GM12878 (cell line): ENCODE measurements at places on chromosomes 3 and 15.

GRCh38 chr15:70133781-70134421 lies 36.2 kb upstream of the TLE3 start:
- no peaks in the 10 kb centered on the region for H3K36me3 ChIP-seq
- DNase-seq: no peak
- no peak overlapping the region for H3K27ac ChIP-seq
- H3K27me3 ChIP-seq: no peaks in the 10 kb centered on the region
- H3K4me1 ChIP-seq: no peaks in the 10 kb centered on the region

DNA sequence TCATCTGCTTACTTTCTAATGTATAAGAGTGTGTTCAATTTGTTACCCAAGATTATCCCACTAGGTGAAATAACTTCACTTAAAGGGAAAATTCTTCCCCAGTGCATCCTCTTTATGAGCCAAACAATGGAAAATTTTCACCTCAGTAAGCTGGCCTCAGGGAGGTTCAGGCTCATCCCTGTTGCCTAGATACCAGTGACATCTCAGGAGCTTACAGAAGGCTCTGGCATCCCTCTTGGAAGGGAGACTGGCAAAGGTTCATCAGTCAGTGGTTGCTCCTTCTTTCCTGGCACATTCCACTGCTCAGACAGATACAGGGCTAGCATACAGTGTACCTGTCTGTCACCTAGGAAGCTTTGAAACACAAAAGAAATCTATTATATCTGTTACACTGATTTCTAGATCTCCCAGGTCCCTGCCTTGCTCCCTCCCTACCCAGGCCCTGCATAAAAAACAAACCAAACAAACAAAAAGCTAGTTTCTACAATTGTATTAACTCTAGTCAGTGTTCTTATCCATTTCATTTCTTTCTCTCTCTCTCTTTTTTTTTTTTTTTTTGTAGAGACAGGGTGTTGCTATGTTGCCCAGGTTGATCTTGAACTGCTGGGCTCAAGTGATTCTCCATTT lies 1.7 kb downstream of the IP6K2 start:
- peaks cover 16% of the 10 kb centered on the region; the same call in 1 of the 2 replicates for H3K36me3 ChIP-seq
- DNase-seq: no peak

DNA sequence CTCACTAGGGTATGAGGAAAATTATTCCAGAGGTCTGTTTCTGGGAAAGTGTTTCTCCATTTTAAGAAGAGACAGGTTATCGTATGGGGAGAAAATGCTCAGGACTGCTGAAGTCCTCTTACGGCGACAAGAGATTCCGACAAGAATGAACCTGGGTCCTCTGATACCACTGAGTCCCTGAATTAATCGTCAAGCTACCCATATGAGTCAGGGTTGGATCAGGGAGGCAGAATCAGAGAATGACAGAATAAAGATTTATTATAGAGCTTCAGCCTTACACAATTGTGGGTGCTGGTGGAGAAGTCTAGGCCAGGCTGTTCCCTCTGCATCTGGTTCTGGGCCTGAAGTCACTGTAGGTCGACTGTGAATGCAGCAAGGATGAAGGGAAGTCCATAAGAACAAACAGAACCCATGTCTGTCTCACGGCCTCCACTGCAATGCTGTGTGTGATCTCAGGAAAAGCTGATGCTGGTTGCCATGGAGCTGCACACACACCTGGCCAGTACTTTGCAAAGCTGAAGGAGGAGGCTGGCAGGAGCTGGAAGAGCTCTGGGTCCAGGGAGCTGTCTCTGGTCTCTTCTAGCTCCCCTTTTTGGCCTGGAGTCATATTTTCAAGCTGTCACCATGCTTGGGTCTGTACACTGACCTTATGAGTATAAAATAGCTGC lies 83.9 kb downstream of the HHLA2 start:
- H3K27ac ChIP-seq: no peak overlapping the region
- H3K36me3 ChIP-seq: no peaks in the 10 kb centered on the region
- no peak overlapping the region for H3K4me3 ChIP-seq
- H3K27me3 ChIP-seq: no peaks in the 10 kb centered on the region
- H3K4me1 ChIP-seq: no peaks in the 10 kb centered on the region

DNA sequence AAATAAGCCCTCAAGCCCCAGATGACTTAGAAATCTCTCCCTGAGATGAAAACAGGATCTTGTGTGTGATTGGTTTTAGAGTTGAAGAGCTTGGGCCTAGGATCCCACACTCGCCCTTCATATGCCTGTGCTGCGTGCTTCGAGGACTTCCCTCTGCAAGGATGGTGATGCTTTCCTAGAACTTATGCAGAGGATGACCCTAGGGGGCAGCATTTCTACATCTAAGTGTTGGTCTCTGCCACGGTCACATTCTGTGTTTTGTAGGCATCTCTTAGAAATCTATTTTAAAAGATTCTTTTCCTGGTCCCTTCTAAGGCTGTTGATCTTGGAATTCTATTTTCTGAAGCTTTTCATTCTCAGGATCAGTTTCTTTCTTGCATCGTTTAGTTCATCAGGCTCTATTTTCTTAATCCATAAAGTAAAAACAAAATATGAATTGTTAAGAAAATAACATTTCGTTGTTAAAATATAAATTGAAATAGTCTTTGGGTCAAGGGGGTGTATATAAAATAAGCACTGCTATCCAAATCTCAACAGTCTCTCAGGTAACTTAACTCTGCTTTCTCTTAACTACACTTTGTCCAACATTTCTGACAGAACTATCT lies 45.7 kb downstream of the WDR76 start:
- no peaks in the 10 kb centered on the region for H3K4me1 ChIP-seq
- DNase-seq: peak; percentile 4
- H3K27me3 ChIP-seq: no peaks in the 10 kb centered on the region
- H3K27ac ChIP-seq: no peak overlapping the region

- DNase-seq: no peak
- no peak overlapping the region for H3K4me3 ChIP-seq
- H3K4me1 ChIP-seq: no peaks in the 10 kb centered on the region
- H3K27me3 ChIP-seq: no peaks in the 10 kb centered on the region
- H3K36me3 ChIP-seq: no peaks in the 10 kb centered on the region
These were observed 333.0 kb downstream of the ZNF385D start for GRCh38 chr3:21417991-21418390.

GRCh38 chr15:63938486-63939061 lies 104.8 kb upstream of the HERC1 start:
- DNase-seq: no peak
- no peak overlapping the region for H3K4me3 ChIP-seq
- no peaks in the 10 kb centered on the region for H3K27me3 ChIP-seq
- H3K4me1 ChIP-seq: peaks cover 19% of the 10 kb centered on the region

GRCh38 chr3:187902936-187903335 lies 157.7 kb upstream of the BCL6 start:
- no peak for DNase-seq
- no peak overlapping the region for H3K4me3 ChIP-seq
- H3K27me3 ChIP-seq: peaks cover 4% of the 10 kb centered on the region
- H3K36me3 ChIP-seq: no peaks in the 10 kb centered on the region
- no peak overlapping the region for H3K27ac ChIP-seq

- no peak for DNase-seq
- no peaks in the 10 kb centered on the region for H3K4me1 ChIP-seq
- H3K36me3 ChIP-seq: no peaks in the 10 kb centered on the region
These were observed 32.5 kb downstream of the CSPG4 start for GRCh38 chr15:75680007-75680789.

DNA sequence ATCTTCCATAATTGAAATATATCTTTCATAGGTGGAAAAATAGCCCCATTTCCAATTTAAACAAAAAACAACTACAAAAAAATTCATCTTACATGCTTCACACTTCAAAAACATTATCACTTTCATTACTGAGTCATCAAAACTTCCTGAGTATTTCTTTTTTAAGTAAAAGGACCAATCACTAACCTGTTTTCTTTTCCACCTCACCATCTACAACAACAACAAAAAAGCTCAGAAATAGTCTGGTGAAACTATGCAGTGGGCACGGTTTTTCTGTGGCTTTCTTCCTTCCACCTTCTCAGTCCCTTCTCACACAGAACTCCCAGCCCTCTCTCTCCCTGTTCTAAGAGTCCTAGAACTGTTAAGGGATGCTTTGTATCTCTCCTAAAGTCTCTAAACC lies 20.3 kb upstream of the TNIK start:
- peaks cover 11% of the 10 kb centered on the region for H3K4me1 ChIP-seq
- peak; percentile 54 for DNase-seq
- H3K27ac ChIP-seq: peak overlapping the region; percentile 40; the same call in 1 of the 2 replicates
- H3K27me3 ChIP-seq: no peaks in the 10 kb centered on the region
- no peaks in the 10 kb centered on the region for H3K36me3 ChIP-seq

- H3K27ac ChIP-seq: no peak overlapping the region
- H3K4me1 ChIP-seq: no peaks in the 10 kb centered on the region
- H3K27me3 ChIP-seq: no peaks in the 10 kb centered on the region
- no peaks in the 10 kb centered on the region for H3K36me3 ChIP-seq
- no peak overlapping the region for H3K4me3 ChIP-seq
These were observed 105.4 kb downstream of the HMG20A start for GRCh38 chr15:77525907-77526594.

DNA sequence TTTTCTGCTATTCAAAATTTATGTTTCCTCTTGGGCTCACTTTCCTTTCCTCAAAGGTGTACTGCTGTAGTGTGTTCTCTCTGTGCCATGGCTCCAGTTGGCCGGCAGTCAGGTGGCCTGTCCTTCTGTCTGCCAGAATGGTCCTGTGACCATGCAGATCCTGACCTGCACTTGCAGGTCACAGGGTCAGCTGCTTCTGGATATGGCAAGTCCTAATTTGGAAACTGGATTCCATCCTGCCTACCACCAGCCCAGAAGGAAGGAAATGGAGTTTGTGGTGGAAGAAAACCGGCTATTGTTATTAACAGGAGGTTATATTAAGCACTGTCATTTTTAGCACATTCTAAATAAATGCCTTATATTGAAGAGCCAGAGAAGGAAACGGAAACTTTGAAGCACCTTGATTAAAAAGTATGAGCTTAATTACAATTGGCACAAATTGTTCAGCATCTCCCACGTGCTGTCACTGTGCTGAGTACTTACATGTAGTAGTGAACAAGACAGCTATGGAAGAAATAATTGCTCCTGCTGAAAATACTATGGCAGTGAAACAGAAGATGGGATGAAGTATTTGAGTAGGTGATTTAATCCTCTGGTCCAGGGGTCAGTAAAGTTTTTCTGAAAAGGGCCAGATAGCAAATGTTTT lies 362.8 kb downstream of the PTPRG start:
- no peaks in the 10 kb centered on the region for H3K36me3 ChIP-seq
- H3K4me1 ChIP-seq: no peaks in the 10 kb centered on the region
- no peaks in the 10 kb centered on the region; the same call in 1 of the 2 replicates for H3K27me3 ChIP-seq
- H3K27ac ChIP-seq: no peak overlapping the region

DNA sequence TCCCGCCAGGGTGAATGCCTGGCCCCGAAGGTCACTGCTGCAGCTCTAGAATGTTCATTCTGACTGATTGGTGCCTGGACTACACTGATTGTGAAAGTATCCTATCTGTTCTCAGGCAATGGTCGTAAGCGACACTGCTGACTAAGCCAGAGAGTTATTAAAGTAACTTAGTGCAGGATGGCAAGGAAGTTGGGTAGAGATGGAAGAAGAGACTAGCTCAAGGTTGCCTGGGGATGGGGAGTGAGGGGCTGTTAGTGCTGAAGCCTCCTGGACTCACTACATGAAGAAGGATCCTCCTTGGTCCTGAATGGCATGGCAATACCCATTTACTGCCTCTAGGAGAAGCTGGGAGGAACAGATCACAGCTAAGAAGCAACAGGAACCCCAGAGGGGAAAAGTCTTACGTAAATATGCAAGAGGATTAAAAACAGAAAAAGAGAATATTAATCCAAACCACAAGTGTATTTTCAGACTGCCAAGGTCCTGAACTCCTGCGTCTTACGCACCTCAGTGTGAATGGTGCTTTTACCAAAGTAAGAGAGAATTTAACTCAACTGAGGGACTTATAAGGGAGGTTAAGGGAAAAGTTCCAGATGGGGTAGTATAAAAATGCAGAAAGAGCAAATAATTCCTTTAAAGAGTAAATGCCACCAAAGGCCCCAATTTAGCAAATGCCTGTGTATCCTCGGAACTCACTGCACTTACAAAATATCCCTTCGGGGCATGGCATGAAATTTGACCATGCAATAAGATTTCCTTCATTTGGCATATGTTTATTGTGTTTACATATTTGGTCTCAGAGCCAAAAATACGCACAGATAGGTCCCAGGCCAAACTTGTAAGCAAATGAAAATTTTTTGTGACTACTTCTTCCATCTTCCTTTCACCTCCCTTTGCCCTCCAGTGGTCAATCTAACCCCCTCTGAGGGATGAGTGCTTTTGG lies 64.0 kb upstream of the DGKG start:
- peaks cover 8% of the 10 kb centered on the region for H3K4me1 ChIP-seq
- H3K27ac ChIP-seq: no peak overlapping the region
- H3K36me3 ChIP-seq: no peaks in the 10 kb centered on the region

DNA sequence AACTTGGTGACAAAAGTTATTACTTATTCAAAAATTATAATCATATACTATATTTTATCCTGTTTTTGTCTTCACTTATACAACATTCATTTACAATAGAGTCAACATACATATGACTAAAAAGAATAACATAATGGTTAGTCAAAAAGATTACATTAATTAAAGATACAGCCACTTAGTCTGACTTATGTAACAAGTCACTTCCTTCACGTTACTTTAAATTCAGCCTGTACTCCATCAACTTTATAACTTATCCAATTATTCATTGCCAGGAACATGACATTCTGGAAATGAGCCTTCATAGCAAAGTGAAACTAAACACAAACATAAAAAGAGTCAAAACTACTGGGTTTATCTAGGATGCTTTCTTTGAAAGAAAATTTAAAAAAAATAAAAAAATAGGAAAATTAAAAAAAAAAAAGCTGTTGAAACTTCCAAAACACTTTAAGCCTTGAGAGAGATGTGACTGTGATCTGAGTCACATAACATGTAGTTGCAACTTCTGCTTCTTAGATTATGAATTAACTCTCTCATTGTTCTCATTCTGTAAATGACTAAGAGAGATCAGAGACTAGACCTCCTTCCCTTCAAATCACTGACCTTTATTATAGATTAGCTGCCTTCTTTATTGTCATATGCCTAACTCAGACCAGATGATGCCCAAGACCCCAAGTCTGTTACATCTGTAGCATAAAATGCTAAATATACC lies 107.8 kb downstream of the MYRIP start:
- no peaks in the 10 kb centered on the region for H3K36me3 ChIP-seq
- H3K27ac ChIP-seq: no peak overlapping the region
- no peaks in the 10 kb centered on the region for H3K27me3 ChIP-seq
- H3K4me1 ChIP-seq: no peaks in the 10 kb centered on the region

- H3K27ac ChIP-seq: no peak overlapping the region
- H3K27me3 ChIP-seq: no peaks in the 10 kb centered on the region
- no peaks in the 10 kb centered on the region for H3K36me3 ChIP-seq
- peaks cover 14% of the 10 kb centered on the region; the same call in 1 of the 2 replicates for H3K4me1 ChIP-seq
- DNase-seq: no peak
- no peak overlapping the region for H3K4me3 ChIP-seq
These were observed 6.8 kb upstream of the ADPGK start for GRCh38 chr15:72790302-72790910.
